ENCODE measurements at places on chromosomes 2 and 18. TPM values are rescaled to one million over a fixed set of nuclear protein-coding genes. Genes with fewer than 3 reads are reported as not detected.

DNA sequence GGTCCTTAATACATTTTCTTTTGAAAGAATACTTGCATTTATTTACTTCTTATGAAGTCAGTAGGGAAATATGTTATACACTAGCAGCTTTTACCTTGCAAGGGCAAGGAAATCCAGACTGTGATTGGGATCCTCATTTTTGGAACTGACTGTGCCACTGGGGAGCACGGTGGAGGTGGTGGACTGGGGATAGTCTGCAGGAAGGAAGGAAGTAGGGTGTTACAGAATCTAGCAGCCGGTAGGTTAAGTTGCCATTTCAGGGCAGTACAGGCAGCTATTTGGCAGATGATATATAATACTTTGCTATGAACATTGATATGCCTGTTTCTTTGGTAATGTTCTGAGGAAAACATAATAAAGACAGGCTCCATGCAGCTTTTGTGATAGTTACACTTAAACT lies 238.3 kb downstream of the PHLPP1 start:
- no peak for DNase-seq

DNA sequence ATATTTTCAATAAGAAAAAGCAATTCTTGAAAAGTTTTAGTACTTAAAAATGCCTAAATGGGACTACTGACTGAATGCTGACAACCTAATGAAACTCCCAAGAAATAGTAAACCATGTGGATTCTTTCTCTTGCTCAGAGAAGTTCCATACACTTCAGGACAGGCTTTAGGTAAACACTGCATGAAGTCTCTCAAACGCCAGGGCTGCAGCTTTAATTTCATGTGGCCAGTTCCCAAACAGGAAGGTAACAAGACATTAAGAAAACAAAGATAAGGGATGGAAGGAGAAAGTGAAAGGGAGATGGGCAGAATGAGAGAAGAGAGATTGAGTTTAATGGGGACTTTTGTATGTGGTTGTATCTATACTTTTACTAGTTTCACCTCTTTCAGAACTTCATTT lies 734.7 kb upstream of the PKDCC start:
- no peak for DNase-seq

DNA sequence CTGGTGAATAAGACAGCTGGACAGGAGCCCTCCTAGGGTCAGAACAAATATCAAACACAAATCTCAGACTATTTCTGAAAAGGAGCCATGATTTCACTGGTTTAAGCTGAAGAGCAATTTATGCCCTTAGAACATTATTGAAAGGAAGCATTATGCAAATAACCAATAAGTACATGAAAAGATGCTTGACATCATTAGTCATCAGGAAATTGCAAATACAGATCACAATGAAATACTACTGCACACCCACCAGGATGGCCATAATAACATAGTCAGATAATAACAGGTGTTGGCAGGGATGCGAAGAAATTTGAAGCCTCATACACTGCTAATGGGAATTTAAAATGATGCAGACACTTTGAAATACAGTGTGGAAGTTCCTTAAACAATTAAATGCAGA lies 176.4 kb upstream of the RAB6C start:
- peak; percentile 58 for DNase-seq

DNA sequence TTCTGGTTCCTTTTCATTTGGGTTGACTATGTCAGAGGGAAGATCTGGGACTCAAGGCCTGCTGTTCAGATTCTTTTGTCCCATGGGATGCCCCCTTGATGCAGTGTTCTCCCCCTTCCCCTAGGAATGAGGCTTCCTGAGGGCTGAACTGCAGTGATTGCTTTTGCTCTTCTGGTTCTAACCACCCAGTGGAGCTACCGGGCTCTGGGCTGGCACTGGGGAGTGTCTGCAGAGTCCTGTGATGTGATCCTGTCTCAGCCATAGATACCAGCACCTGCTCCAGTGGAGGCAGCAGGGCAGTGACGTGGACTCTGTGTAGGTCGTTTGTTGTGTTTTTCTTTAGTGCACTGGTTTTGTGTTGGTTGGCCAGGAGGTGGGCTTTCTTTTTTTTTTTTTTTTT lies 32.1 kb upstream of the RHOB start:
- no peak for DNase-seq

DNA sequence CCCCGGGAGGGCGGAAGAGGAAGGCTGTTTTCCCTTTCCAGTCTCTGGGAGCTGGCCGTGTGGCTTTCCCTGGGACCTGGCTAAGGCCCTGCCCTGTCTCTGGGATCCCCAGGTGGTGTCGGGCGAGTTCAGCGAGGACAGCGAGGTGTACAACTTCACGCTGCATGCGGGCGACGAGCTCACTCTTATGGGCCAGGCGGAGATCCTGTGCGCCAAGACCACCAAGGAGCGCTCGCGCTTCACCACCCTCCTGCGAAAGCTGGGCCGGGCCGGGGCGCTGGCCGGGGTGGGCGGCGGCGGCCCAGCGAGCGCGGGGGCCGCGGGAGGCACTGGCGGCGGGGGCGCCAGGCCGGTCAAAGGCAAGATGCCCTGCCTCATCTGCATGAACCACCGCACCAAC lies 11.2 kb downstream of the GAREM2 start:
- no peak for DNase-seq

DNA sequence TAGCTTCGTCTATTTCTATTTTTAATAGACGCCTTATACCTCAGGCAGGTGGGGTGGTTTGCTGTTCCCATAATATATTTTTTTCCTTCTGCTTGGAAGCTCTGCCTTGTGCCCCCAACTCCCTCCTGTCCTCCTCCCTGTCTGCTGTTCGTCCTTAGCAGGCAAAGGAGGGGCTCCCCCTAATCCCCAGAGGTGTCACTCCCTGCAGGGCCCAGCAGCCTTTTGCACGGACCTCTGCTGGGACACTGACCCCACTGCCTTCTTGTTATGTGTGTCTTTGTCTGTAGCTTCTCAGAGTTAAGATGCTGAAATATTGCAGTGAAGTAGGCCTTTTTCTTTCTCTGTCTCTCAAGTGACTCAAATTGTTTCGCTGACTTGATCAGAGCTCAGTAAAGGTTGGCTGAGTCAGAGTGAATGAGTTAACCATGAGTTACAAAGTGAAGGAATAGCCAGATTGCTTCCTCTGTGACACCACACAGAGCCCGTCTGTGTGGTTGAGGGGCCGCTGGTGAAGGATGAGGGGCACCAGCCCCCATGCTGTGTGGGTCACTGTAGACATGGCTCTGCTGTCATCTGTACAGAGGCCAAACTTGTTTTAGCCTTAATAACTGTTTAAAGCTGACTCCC lies 47.7 kb downstream of the PRKCE start:
- no peak for DNase-seq

GRCh38 chr18:52933356-52933755 lies 593.4 kb downstream of the DCC start:
- no peak for DNase-seq

DNA sequence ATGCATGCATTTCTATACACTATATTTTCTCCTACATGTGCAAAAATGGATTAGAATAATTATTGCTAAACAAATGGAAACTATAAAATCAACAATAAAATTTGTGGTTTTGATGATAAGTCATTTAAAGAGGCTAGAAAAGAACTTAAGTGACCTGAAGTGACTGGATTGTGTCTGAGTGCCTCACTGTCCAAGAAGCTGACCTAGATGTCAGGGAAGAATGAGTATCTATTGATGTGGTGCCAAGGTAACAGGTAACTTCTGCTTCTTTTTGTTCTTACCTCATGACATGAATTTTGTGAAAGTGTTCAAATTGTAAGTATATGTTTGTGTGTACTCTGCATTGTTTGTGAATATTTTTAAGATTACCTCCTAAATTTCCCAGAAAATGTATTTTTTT lies 1623.9 kb upstream of the ACVR2A start:
- no peak for DNase-seq

- DNase-seq, result no peak
These were observed 30.7 kb upstream of the LINC00305 start for GRCh38 chr18:64179556-64180080.

GRCh38 chr18:40046596-40046995 lies 1908.4 kb upstream of the PIK3C3 start:
- DNase-seq, result no peak

DNA sequence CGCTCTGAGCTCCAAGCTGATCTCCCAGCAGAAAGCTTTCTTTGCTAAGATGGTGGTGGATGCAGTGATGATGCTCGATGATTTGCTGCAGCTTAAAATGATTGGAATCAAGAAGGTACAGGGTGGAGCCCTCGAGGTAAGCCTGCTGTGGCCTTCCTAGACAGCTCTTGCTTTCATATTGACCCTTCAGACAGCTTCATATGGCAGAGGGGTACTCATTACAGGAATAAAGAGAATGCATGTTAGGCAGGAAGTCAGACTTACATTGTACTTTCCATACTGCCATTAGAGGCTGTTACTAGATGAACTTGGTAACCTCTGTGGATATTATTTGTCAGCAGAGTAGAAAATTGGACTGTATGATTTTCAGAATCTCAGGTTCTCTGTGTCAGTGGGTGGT lies 10.5 kb downstream of the CCT7 start:
- DNase-seq, result no peak

DNA sequence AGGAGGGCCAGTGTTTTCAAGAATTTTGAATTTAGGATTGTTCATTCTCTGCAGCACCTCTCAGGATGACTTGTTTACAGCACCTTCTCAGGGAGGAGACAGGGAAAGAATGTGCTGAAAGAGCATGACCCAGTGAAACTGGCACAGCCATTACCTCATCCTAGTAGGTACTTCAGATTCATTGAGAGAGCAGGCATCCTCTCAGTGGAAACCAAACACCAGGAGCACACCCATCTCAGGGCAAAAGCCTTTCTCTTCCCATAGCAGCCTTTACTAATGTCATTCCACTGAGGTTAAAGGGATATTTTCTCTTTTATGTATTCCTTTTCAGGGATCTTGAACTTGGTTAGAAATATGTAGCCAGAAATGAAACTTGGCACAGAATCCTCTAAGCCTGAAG lies 2.6 kb downstream of the MAP2 start:
- DNase-seq, result no peak

DNA sequence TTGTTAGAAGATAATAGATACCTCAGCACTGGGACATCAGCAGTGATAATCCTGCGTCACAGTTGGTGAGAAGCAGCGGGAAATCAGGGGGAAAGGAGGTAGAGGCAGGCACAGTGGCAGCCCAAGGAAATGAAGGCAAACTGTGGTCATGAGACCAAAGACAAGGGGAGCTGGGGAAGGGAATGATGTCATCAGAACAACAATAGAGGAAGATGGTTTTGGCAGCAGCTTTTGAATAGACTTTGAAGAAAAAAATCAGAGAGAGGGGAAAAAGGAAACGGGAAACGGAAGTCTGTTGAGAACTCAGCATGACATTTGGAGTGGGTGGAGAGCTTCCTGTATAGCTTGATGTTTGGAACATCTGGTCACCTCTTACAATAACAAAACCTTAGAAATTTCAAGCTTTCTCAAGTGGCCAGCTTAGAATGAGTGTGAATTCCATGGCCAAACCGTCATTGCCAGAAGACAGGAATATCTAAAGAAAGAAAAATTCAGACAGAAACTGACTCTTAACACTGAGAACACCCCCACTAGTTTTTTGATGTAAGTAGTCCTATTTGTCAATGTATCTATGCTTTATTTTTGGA lies 18.4 kb upstream of the YES1 start:
- DNase-seq, result peak; percentile 47

DNA sequence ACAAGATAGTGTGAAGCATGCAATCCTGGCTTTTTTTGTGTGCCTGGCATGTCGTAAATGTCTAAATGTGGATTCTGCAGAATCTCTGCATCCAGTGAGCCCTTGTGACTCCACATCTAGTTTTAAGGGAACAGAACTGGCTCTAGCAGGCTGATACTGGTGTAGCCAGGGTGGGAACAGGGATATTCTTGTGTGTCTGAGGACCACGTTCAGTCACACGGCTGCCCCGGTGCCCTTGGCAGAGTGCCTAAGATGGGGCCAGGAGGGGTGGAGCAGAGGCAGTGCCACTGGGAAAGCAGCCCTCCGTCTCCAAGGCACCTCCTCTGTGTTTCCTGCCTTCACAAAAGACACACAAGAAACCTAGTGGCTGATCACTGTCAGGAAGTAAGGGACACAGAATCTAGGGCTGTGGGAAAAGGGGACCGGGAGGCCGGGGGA lies 91.5 kb upstream of the PARD3B start:
- peak; percentile 46 for DNase-seq

DNA sequence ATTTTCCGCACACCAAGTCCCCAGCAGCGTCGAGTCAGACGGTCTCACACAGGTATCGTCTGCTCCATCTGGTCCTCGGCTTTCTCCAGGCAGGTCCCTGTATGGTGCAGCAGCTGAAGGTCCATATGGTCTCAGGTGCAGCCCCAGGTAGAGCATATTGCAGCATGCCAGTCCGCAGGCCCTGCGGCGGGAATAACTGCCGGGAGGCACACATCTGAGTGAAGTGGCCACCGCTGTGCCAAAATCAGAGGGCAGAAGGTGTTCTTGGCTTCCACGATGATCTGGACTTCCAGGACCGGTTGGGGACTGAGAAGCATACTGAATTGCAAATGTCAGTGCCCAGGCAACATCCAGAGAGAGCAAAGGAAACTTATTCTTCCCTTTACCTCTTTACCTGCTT lies 320.3 kb downstream of the RNF144A start:
- no peak for DNase-seq

GRCh38 chr2:43885132-43885632 lies 46.4 kb downstream of the ABCG8 start:
- no peak for DNase-seq

DNA sequence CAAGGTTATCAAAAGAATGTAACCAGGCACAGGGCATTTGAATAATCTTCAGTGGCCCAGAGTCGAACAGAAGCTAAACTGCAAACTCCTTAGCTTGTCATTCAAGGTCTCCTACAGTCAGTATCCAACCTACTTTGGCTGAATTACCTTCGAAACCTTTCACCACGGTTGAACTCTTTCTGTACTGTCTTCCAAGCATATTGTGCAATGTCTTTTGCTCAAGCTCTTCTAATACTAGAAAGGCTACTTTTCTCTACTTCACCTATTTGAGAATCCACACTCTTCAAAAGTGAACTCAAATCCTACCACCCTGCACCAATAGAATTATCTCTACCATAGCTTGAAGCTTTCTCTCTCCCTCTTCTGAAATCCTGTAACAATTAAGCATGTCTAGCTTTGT lies 142.9 kb downstream of the NR4A2 start:
- DNase-seq, result no peak

DNA sequence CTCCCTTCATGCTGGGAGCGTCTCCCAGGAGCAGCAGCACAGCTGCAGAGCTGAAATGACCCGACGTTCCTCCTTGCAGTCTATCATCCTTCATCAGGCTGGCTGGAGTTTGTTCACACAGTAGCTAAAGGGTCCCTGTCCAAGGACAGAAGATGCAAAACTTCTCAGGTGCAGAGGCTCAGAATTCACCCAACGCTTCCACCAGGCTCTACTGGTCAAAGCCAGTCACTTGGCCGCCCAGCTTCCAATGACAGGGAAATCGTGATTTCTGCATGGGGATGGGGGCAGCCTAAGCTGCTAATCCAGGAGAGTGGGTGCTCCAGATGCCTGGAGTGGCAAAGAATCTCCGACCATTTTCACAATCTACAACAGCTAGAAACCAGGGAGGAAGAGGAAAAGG lies 97.0 kb upstream of the SALL3 start:
- DNase-seq, result no peak

Gene LAMA3
- 60.6 TPM for total RNA-seq

Gene C2orf42
- total RNA-seq, result 11.5 TPM

Gene ZAP70
- total RNA-seq, result 1.4 TPM

Gene SFTPB
- not detected for total RNA-seq

Gene NDUFV2
- 93.7 TPM for total RNA-seq

Gene GCG
- not detected for total RNA-seq

Gene CHRNG
- total RNA-seq, result 1.6 TPM

Gene REG3G
- not detected for total RNA-seq

Gene NGEF
- total RNA-seq, result 3.9 TPM

Gene LIMS3
- 5.9 TPM for total RNA-seq

Data from skin of body (tissue), 3 donors.